ENCODE measurements at places on chromosomes 5 and 9.

- DNase-seq: no peak
These were observed 69.3 kb upstream of the DAB2 start for GRCh38 chr5:39494107-39494510.

GRCh38 chr5:61953913-61954312, 352.1 kb upstream of the KIF2A start:
- no peak for DNase-seq

GRCh38 chr5:15421921-15422412, 78.0 kb upstream of the FBXL7 start:
- DNase-seq: no peak

- no peak for DNase-seq
These were observed 8.0 kb upstream of the GRHPR start for GRCh38 chr9:37414503-37414943.

- DNase-seq: no peak
These were observed 166.9 kb downstream of the SNCAIP start for GRCh38 chr5:122478741-122479442.

GRCh38 chr5:169385636-169386035, 84.7 kb upstream of the SLIT3 start:
- DNase-seq: no peak

DNA sequence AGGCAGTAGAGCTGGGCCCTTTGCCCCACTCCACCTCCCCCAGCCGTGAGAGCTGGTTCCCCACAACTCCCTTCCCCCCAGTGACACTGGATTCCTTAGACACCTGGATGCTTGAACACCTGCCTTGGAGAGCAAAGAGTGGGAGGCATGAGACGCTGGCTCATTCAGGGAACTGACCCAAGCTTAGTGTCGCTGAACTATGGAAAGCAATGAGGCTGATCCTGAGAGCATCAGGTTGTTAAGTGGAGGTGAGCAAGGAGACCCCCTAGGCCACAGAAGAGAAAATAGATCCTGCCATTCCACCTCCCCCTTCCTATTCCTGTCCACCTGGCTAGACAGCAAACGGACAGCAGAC, 2.0 kb downstream of the CCL19 start:
- no peak for DNase-seq

DNA sequence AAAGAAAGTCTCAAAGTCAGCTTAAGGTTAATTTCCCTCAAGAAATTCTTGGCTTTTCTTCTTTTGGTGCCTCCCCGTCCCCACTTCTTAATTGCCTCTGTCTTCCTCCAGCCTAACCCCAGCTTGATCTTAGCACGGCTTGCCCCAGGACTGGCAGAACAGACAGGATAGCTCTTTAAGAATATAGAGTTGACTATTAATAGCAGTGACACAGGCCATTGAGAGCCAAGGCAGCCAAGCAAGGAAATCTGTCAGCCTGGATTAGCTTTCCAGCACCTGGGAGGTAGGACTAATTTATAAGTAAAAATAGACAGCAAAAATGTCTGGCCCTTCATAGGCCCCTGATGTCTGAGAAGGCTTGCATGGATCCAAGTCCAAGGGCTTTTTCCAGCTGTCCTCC, 384.6 kb upstream of the SLC30A5 start:
- no peak for DNase-seq

GRCh38 chr5:157651623-157652376, 438 bp downstream of the SOX30 start:
- DNase-seq: no peak

DNA sequence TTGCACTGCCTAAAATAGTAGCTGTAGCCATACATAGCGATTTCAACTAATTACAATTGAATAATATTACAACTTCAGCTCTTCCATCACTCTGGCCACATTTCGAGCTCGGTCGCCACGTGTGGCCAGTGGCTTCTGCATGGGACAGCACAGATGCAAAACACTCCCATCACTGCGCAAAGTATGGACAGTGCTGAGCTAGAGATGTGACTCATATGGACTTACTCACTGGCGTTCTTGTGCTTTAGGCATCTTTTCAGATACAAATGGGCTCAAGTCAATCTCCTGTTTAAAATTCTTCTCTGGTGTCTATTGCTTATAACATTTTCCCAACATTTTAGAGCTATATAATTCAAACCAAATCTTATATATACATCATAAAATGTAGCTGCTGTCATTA, 222.7 kb downstream of the ELAVL2 start:
- no peak for DNase-seq

DNA sequence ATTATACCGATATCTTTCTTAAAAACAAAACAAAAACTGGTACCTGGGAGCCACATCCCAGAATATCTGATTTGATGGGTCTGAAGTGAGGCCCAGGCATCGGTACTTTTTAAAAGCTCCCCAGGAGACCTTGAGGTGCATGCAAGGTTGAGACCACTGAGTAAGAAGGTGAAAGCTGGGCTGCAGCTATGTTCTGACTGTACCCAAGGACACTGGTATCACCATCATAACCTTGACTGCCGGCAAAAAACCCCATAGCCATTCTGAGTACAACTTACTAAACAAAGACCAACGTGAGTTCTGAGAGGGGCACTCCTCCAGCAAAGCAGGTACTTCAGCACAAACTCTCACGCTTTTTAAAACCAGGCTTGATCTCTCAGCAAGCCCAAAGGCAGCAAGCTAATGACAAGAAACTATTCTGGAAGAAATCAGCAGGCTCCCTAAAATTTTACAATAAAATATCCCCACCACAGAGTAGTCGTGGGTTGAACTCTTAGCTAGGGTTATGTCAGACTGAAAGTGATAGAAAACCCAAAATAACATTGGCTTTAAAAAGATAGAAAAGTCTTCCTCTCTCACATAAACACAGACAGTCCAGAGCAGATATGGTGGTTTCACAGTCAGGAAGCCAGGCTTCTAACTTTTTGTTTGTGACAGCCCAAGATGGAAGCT, 263.9 kb downstream of the SAXO1 start:
- DNase-seq: no peak

DNA sequence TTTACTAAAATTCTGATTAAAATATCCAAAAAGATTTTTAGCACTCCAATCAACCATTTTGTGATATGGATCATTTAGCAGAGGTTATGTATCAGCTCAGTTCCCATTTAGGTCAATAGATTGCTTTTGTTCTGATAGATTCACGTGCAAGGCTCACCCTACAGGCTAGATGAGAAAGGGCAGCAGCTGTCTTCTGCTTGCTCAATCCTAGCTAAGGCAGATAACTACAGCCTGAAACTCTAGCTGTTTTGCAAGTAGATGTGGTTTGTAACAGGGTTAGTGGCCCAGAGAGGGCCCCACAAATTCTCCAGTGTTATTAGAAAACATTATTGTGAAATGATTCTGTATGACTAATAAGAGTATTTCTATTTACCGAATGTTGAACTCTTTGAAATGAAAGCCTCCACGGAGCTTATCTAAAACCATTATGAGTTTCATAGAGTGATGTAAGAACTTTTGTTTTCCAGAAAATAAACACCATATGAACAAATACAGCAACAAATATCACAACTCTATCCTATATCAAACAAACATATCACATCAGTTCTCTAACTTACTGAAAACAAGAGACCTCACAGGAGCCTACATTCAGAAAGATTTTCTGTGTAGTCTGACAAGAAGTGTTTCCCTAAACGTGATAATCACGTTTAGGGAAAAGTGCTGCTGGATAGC, 841.9 kb upstream of the ACO1 start:
- DNase-seq: peak; percentile 28

DNA sequence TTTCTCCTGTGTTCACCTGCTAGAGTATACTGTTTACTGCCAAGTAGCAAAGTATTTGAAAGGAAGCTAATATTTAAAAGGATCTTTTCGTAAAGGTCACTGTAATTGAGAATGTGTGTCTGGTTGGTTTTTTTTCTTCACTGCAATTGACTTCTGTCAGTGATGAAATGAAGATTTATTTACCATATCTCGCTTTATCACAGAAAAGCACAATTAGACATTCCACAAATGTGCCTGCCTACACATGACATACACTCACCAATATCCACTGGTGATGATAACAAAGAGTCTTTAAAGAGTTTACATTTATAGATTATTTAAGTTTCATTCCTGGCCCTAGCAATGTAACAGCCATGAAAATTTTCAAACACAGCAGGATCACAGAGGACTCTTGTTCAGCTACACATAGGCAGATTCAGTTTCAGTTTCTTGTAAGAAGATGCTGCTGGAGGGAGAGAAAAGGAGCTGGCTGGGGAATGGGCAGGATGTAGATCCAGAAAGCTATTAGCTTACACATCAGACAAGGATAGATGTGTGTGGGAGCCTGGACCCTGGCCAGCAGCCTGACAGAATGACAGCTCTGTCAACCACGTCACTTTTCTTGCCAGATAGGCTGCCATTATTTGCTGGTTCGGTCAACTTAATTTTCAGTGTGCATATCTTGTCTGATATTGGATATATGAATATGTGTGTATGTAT, 104.0 kb downstream of the GDNF start:
- peak; percentile 79 for DNase-seq

DNA sequence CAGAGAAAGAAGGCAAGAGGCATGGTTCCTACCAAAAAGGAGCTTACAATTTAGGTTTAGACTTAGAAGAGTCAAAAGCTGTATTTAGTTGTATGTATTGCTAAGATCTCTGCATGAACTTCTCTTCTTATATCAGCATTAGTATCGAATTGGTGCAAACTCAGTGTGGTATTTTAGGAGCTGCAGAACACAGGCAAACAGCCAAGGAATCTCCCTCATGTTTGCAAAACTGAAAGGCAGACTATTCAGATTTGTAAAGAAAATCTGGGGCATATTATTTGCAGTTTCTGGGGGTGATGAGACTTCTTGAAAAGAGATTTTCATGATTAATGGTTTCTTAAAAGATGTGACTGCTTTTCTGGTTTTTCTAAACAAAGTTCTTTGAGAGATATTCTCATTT, 252.7 kb downstream of the CEMIP2 start:
- DNase-seq: no peak

- DNase-seq: no peak
These were observed 1.3 kb downstream of the FGF10 start for GRCh38 chr5:44387921-44388320.
